ENCODE measurements at places on chromosomes 5 and 9.
A peak's percentile ranks its signal among the peaks of the same experiment; 100 is the strongest.

DNA sequence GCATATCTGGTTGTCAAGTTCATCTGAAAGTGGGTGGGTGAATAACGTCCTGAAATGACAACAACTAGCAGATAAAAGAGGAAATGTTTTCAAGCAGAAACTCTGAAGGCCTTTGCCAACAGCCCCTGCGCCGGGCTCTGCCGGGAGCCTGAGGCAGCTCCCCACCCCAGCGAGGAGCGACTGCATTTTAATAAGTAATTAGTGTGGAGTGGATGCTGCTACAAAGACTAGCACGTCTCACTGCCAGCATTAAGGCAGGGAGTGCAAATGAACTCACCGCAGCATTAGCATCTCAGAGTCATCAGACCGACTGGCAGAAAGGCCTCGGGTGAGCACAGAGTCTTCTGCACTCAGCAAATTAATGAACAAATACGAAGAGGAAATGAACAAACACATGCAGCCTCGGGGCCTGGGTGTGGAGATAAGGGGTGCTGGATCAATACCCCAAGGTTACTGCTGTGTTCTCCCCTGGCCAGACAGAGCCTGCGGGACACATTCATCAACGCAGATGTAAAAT lies 63.8 kb downstream of the VAV2 start:
- DNase-seq, result no peak

- no peak for DNase-seq
Measured at GRCh38 chr9:79817438-79818004, 245.8 kb downstream of the TLE4 start.

DNA sequence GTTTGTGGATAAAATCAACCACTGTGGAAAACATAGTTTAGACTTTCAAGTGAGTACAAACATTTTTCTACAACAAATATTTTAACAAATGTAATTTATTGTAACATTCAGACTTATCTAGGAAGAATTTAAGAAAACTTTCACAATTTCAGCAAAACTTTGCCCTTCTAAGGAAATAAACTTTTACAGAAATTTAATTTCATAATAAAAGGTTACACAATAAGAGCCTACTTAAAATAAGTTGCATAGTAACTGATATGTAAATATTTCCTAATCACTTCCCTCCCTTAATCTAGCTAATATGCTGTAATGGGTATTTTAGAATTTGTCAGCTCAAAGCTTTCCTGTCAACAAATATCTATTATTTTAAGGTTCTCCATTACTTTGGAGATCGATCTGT lies 1899.9 kb downstream of the MAT2B start:
- no peak for DNase-seq

DNA sequence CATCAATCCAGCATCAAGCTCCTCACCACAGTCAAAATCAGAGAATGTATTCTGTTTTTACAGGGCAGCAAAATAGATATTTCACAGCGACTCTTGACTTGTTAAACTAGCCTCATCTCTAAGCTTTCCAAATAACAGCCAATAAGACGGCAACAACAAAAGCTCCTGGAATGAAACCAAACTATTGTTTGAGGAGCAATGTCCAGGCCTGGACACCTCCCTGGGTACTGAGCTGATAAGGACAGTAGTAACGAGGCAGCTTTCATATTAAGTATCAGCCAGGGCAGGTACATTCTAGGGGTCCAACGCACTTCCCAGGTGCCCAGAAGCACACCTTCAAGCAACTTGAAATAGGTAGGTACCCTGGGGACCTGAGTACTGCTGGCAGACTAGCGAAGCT lies 260.3 kb downstream of the ENC1 start:
- no peak for DNase-seq

DNA sequence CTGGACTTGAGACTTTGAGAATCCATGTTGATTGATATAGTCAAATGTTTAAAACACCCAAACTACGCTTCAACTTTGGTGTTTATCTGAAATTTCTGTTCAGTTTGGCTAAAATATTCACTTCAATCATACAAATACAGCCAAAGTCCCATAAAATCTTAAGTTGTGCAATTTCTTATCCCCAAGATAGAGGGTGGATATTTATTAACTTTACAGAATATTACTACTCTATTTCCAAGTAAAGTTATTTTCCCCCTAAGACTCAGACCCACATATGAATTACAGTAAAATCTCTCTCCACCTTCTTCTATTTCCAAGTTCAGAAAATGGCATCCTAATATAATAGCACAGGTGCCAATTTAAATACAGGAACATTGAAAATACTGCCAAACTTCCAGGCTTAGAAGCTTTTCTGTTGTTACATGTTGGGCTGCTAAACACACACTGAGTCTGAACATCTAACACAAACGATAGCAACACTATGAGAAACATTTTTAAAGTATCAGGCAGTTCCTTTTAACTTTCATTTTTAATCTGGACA lies 290.3 kb downstream of the EBF1 start:
- DNase-seq, result no peak

DNA sequence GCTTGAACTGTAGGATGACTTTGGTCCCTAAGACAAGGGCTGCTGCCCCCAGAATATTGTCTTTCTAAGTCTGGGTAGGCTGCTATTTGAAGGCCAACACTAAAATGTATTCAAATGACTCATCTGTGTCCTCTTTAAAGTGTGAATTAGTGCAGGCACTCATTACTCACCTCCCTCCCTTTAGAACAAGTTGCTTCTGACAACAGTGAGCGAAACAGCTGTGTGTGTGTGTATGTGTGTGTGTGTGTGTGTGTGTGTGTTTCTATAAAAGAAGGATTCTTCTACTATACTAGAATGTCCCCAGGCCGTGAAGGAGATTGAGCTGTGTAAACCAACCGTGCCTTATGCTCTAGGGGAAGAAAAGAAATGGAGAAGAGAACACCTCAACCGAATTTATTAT lies 1337.2 kb downstream of the PTPRD start:
- DNase-seq, result no peak

DNA sequence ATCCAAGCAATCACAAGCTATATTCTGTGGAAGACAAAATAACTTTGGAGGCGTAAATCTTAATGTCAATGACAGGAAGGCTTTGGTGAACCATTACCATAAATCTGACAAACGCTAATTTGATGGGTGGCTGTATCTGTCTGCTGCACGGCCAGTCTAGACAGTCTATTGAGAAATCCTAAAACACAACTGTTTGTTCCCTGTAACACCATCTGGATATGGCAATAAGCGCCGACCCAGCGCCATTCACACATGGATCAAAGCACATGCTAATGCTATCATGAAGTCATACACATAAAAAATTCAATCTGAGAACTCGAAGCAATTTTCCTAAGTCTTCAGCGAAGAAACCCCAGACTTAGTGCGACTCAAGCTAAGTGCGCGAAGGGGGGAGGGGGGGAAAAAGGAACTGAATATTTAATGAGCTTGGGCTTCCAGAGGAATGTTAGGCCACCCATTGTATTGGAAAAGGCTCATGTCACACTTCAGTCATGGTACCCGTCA lies 95.1 kb downstream of the ARL15 start:
- DNase-seq, result no peak

GRCh38 chr9:16386007-16386826 lies 484.3 kb downstream of the BNC2 start:
- DNase-seq, result no peak

- peak; percentile 44 for DNase-seq
Measured at GRCh38 chr9:99905833-99906402, 536 bp upstream of the STX17 start.

DNA sequence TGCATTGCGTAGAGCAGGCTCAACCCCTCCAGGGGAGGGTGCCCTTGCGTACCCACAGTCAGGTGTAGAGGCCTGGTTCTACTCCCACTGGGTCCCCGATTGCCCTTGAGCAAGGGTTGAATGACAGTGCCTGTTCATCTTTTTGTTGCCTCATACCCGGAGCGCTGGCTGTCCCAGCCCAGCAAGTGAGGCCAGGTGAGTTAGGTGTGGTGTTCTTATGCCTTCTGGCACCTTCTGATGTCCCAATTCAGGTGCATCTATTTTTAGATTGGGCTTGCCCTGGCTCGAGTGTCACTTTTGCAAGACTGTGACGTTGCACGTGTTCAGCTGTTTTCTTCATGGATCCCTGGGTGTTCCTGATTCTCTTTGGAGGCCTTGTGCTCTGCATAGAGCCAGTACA lies 257.8 kb downstream of the GOLPH3 start:
- no peak for DNase-seq

Data from NCI-H2029 treated with DMSO at 0.1 percent for 48 hours (cell line).